ENCODE measurements at places on chromosomes 3 and 15.
A peak's percentile ranks its signal among the peaks of the same experiment; 100 is the strongest.

DNA sequence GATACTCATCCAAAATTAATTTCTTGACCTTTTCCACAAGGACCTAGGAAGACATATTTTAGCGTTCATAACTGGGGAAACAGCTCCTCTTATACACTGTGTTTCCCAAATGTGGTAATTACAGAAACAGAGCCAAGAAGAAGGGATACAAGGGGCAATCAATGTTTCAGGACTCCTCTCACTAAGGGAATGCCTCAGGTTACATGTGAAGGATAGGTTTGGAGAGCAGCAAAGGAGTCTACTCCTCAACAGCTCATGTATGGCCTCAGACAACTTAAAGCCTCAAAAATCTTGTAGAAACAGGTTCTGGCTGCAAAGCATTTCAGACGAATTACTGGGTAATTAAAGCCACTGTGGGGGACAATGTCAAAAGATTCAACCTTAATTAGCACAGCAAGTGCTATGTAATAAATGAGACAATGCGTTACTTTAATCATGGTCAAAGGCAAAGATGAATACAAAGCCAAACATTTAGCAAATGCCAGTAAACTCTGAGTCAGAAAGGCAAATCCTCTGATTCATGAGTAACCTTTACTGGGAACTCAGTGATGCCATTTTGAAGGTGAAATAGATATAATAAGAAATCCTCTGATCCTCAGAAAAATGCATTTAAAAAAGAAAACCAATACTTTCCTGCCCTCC, 1111.2 kb downstream of the TUSC7 start:
- DNase-seq: no peak

- DNase-seq: peak; percentile 67
Observed at GRCh38 chr15:83207009-83207659, 489 bp downstream of the HDGFL3 start.

DNA sequence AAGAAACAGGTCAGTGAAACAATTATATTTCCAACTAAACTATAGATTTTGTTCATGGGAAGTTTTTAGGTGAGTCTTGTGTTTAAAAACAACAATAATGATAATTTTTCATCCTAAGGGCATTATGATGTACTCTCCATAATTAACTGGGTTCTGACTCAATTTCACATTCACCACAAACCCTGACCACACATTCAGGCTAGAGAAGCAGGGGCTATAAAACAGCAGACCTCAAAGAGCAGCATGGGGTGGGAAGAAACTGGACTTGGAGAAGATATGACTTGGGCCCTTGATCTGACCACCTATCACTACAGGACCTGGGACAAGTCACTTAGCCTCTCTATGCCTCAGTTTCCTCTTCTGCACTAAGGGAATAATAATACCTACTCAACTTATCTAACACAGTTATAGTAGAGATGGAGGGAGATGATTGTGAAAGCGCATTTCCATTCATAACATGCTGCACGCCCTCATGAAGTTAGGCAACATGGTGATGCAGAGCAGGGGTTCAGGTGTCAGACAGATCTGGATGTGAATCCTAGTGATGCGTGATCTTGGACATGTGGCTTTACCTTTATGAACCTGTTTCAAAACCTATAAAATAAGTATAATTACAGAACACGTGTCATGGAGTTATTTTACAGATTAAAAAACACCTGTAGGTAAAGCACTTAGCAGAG, 63.0 kb upstream of the ACP3 start:
- DNase-seq: no peak

- DNase-seq: no peak
Observed at GRCh38 chr15:52653431-52653964, 25.7 kb downstream of the ATOSA start.

- no peak for DNase-seq
Observed at GRCh38 chr3:29850641-29851040, 569.8 kb downstream of the RBMS3 start.

DNA sequence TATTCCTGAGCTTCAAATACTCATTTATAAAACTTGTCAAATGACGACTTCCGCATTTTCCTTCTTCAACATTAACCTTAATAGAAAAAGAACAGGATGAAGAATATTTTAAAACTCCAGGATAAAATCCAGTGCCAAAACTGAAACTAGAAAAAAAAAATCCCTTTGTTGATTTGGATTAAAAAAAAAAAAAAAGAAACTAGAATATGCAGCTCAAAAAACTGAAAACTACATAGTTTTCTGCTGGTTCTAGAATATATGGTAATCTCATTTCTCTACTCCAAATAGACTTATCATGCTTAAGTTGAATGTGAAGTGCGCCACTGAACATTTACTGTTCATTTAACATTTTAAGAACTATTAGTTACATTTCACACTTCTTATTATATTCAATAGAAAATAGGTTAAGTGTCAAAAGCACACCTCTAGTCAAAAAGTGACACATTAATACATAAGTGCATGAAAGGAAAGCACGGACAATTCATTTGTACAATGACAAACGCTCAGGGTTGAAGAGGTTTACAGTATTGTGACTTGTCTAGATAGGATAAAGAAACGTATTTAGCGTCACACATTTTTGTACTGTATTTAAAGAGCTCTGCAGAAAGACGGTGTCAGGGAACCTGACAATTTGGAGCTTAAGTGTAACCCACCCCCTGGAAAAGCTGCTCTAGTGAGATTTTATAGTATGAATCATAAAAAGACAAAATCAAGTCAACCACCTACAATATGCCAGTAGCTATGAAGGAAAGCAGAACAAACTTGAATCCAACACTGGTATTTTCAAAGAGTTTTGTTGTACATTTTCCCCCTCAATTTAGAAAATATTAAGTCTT, 5.8 kb downstream of the TRA2B start:
- DNase-seq: no peak

DNA sequence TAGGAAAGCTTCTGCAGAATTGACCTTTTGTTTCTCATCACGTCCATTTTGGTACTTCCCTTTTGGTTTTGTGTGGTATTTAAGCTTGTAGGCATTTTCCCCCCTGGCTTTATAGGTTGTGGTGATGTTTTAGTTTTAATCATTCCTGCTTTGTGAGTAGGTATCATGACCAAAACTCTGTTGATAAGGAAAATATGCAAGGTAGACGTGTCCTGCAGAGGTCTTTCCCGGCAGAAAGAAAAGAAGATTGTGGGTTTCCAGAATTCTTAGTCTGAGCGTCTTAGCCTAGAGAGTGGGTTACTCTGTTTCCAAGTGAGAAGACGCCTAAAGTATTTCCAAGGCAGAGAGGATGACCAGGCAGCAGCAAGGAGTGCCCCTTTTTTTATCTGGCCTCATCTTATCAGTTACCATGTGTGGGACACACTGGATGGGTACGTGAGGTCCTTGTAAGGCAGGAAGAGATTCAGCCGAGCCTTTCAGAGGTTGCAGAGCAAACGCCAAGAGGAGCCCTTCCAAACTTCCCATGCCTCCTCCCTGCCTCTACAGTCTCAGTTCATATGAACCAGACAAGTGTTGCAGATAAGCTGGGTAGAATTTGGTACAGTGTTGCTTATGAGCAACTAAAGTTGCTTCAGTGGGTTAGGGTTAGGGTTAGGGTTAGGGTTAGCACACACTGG, 58.8 kb downstream of the ARNT2 start:
- no peak for DNase-seq

DNA sequence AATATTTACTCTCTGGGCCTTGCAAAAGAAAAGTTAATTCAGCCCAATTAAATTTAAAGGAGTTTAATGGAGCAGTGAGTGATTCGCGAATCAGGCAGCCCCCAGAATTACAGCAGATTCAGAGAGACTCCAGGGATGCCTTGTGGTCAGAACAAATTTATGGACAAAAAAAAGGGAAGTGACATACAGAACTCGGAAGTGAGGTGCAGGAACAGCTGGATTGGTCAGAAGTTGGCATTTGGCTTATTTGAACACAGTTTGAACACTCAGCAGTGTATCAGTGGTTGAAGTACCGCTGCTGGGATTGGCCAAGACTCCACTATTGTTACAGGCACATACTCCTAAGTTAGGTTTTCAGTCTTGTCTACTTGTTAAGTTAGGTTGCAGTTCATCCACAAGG, 145.0 kb upstream of the GAP43 start:
- no peak for DNase-seq

DNA sequence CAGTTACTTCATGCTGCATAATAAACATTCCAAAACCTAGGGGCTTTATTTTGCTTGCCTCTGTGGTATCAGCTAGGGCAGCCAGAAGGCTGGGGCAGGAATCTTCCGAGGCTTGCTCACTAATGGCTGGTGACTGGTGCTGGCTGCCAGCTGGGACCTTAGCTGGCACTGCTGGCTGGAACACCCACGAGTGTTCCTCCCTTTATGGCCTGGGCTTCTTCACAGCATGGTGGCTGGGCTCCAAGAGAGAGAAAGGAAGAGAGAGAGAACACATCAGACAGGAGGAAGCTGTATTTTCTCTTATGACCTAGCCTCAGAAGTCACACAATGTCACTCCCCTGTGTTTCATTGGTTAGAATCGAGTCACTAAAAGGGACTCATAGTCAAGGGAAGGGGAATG, 23.9 kb upstream of the CDCP1 start:
- DNase-seq: no peak

DNA sequence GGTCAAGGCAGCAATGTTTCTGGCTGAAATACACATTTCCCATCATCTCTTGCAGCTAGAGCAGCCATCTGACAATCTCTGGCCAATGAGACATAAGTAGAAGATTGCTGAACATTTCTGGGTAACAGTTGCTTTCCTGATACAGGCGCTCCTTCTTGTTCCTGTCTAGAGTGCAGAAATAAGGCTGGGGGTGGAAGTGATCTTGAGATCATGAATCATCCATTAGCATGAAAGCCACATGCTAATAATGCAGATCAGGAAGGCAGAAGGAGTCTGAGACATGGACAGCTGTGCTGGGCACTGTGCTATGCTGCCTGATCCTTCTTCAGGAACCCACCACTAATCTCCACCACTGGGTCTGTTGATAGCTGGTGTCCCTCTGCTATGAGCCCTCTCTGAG, 14.8 kb upstream of the TMEM108 start:
- DNase-seq: no peak
